ENCODE measurements at places on chromosomes 5 and 9. TPM values are rescaled to one million over a fixed set of nuclear protein-coding genes. Genes with fewer than 3 reads are reported as not detected.

- DNase-seq, result peak; percentile 76
These were observed 306.3 kb upstream of the KCNN2 start for GRCh38 chr5:114055318-114056184.

DNA sequence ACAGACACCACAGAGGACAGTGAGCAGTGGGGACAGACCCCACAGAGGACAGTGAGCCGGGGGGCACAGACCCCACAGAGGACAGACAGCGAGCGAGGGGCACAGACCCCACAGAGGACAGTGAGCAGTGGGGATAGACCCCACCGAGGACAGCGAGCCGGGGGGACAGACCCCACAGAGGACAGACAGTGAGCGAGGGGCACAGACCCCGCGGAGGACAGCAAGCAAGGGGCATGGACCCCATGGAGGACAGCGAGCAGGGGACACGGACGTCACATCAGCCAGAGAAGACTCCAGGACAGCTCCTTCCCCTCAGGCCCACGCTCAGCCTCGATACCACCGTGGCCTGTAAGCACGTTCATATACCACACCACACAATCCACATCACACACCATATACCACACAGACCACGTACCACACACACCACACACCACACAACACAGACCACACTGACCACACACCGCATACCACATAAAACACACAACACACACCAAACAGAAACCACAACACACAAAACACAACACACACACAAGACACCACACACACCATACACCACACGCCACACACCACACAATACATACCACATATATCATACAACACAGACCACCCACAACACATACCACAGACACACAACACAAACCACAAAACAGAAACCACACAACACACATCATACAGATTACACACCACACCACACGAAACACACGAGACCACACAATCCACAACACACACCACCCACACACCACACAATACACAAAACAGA, 5.2 kb upstream of the ZDHHC11 start:
- DNase-seq, result peak; percentile 56

- no peak for DNase-seq
These were observed 130.3 kb upstream of the MTAP start for GRCh38 chr9:21672140-21672539.

- no peak for DNase-seq
These were observed 136.5 kb downstream of the KIF4B start for GRCh38 chr5:155150012-155150411.

DNA sequence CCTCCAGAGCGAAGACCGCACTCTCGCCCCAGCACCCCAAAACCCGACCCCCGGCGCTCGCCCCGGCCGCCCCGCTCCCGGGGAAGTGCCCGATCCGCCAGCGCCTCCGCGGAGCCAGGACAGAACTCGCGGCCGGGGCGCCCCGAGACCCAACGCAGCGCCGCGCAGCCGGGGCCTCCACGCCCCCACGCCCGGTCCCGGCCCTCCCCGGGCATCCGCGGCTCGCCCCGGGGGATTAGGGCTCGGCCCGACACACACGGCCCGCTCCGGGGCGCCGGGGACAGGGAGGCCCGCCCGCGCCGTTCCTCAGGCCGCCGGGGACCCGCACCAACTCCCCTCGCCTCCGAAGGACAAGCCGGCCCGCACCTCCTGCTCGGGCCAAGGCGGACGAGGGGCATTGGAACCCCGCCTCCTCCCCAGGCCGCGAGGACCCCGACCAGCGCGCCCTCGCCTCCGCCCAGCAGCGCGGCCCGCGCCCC, 544 bp downstream of the FNBP1 start:
- peak; percentile 70 for DNase-seq

The AMACR gene
- 21.3 TPM for polyA plus RNA-seq

GRCh38 chr9:99966716-99967115, 60.3 kb downstream of the STX17 start:
- no peak for DNase-seq

GRCh38 chr9:663541-663940, 178.0 kb upstream of the DMRT1 start:
- no peak for DNase-seq

DNA sequence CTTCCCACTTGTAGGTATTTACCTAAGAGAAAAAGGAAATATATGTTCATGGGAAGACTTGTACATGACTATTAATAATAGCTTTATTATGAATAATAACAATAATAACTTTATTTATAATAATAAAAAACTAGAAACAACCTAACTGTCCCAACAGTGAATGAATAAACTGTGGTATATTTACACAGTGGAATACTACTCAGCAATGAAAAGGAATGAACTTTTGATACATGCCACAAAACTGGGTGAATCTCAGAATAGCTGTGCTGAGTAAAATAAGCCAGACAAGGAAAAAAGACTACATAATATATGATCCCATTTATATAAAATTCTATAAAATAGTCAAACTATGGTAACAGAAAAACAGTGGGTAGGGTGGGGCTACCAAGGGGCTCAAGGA, 88.7 kb downstream of the SCAMP1 start:
- DNase-seq, result no peak

- DNase-seq, result no peak
These were observed 42.0 kb downstream of the PIP5K1B start for GRCh38 chr9:68747043-68747533.

- DNase-seq, result no peak
These were observed at the start of gene CARD6 for GRCh38 chr5:40841068-40841805. Gene CARD6, plus strand, starts transcription at chr5:40841367. Its CDS starts 16 bp downstream, at chr5:40841383.

DNA sequence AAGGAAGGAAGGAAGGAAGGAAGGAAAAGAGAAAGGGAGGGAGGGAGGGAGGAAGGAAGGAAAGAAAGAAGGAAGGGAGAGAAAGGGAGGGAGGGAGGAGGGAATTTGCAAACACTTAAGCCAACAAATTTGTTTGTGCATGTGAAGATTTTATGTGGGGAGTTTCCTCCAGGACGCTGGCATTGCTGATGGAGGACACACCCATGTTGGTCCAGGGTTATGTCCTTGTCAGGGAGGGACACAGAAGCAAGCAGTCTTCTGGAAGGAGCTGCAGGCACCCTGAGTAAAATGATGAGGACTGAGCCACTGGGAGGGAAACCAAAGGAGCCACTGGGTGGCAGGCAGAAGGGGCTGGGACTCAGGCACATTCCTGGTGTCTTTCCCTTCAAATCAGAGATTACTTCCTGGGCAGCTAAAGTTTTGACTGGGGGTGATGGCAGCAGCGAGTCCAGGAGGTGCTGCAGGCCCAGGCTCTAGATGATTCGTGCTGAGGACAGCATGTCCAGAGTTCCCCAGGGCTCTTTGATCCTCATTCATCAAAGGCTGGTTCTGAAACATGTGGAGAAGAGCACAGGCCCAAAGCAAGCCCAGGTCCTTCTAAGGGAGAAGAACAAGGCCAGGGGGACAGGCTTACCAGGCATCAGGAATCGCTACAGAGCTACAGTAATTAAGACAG, 109.2 kb downstream of the PAX5 start:
- DNase-seq, result peak; percentile 6

DNA sequence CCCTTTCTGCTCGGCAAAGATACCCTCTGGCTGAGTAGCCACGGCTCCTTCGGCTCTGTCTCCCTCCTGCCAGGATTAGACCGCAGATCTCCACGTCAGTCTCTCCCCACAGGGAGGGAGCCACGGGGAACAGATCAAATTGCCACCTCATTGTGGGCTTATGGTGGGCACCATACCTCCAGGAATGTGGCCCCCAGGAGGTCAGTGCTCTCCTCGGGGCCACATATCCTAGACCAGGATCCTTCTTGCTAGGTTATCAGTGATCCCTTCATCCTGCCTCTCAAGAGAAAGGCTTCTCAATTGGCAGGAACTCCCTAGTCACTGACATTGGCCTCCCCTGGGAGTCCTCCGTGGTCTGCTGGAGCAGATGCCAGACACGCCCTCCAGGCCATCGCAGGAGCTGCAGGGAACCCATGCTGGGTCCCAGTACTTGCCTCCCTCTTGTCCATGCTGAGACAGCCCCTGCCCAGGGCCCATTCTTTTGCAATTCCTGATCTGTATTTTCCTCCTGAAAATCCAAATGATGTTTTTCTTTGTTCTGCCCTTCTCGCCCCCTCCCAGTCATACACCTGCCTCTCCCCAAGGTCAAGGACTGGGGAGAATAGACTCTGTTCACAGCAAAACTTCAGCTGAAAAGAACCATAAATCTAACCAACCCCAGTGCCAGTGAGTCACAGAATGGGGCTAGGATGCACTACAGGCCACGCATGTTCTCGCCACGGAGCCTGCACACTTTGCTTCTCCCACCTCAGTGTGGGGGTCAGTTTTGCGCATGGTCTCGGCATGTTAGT, 31.6 kb upstream of the ENHO start:
- peak; percentile 59 for DNase-seq

DNA sequence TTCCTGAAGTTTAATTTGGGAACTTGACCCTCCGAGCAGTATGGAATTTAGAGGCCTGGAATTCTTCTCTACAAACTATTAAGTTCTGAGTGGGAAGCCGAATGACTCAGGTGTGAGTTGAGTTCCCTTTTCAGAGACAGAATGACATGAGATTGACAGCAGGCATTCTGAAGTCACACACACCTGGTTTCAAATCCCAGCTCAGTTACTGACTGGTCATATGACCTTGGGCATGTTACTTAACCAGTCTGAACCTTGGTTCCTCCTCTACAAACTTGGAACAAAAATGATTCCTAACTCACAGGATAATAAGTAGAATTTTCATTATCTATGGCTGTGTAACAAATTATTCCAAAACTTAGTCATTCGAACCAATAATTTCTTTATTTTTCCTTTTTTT, 45.5 kb upstream of the GPBP1 start:
- DNase-seq, result no peak

DNA sequence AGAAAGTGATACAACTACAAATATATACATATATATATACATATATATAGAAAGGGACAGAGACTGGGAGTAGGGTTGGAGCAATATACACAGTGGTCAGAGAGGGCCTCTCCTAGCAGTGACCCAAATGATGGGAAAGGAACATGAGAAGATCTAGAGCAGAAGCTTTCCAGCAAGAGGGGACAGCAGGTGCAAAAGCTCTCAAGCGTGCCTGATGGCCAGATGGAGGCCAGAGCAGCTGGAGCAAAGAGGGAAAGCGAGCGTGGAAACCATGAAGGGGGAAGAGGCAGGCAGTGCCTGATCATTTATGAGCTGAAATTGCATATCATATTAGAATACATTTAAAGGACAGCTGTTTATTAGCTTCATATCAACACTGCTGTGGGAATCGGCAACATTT, 7.6 kb upstream of the GRPEL2 start:
- DNase-seq, result no peak

DNA sequence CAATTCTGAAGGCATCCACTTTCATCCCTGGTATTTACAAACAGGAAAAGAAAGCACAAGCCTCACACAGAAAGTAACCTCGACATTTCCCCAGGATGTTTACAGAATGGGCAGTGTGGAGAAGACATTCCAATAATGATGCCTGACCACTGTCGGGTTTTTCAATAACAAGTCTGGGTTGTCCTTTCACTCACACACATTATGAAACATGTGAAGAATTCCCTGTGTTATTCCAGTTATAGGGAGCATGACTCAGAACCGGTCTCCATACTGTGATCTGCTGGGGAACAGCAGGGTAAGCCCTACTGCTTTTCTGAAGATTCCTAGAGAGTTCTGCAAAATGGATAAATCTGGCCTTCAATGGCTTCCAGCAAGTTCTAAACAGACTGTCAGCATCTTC, 155.3 kb downstream of the ADAMTS12 start:
- no peak for DNase-seq
